Endothelial cell of umbilical vein (primary cell): ENCODE measurements at places on chromosomes 1 and 21. TPM values are rescaled to one million over a fixed set of nuclear protein-coding genes. Genes with fewer than 3 reads are reported as not detected.
A peak's percentile ranks its signal among the peaks of the same experiment; 100 is the strongest.

The INSRR gene
- polyA plus RNA-seq: not detected in 2 replicates

The ST6GALNAC3 gene
- polyA plus RNA-seq: 6.6 and 7.6 TPM in 2 replicates

DNA sequence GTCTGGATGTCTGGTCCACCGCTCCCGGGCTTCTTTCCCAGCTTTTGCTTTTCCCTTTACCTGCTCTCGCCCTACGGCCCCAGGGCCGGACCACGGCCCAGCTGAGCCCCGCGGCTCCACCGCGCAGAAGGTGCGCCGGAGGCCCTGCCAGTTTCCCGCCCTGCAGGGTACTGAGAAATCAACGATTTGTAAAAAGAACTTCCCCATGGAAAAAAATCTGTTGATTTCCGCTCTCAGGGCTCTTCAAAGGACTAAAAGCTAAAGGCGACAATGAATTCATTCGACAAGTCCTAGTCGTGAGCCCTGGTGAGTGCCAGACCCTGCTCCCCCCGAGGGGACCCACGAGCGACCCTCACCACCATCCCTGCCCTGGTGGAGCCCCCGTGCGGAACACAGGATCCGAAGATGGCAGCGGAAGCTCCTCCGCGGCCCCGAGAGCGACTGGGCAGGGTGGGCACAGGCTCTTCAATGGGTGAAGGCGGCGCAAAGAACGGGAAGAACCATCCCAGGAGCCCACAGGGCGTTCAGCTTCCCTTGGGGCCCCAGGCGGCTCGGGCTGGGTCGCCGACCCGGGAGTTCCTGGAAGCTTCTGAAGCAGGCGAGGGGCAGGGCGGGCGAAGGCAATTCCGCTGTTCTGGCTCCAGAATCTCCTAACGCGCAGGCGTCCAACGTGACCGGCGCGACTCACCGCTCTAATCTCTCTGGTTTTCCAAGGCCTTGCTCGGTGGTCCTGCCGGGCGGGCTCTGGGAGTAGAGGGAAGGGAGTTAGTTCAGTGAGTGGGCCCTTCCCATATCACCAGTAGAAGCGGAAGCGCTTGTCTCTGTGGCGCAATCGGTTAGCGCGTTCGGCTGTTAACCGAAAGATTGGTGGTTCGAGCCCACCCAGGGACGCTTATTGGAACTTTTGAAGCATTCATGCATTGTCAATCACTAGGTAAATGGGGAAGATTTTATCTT is 6.6 kb upstream of the RNU1-2 start:
- no peaks in the 10 kb centered on the region for H3K36me3 ChIP-seq
- DNase-seq: peak; percentile 85
- H3K27me3 ChIP-seq: peaks cover 14% of the 10 kb centered on the region
- H3K27ac ChIP-seq: peak overlapping the region; percentile 52
- H3K4me1 ChIP-seq: peaks cover 12% of the 10 kb centered on the region
- H3K4me3 ChIP-seq: peak overlapping the region; percentile 51

GRCh38 chr1:61520401-61520800 is 204.5 kb downstream of the TM2D1 start:
- no peak overlapping the region for H3K27ac ChIP-seq
- no peaks in the 10 kb centered on the region for H3K27me3 ChIP-seq
- H3K36me3 ChIP-seq: no peaks in the 10 kb centered on the region
- no peaks in the 10 kb centered on the region for H3K4me1 ChIP-seq
- no peak for DNase-seq

DNA sequence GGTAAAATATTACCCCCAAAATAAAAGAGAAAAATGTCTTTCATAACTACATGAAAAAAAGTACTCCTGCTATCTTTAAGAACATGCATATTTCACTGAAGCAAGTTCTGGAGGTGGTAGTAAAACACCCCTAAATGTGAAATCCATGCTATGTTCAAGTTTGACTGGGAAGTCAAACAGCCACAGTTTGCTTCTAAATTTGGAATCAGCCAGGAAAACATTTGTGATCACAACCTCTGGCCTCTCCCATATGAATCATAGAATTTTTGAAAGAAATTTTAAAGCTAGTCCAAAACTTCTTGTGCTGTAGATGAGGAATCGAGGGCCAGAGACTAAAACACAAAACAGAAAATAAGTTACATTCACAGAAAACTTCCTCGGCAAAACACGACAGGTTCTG is 6.6 kb downstream of the SORT1 start:
- DNase-seq: peak; percentile 45
- H3K4me1 ChIP-seq: peaks cover 12% of the 10 kb centered on the region

- no peaks in the 10 kb centered on the region for H3K27me3 ChIP-seq
- no peak overlapping the region for H3K4me3 ChIP-seq
- no peaks in the 10 kb centered on the region for H3K36me3 ChIP-seq
- no peak overlapping the region for H3K27ac ChIP-seq
- no peaks in the 10 kb centered on the region for H3K4me1 ChIP-seq
Observed at GRCh38 chr1:117592155-117592554, 13.7 kb upstream of the TENT5C start.

The FMO3 gene
- polyA plus RNA-seq: not detected in 2 replicates

DNA sequence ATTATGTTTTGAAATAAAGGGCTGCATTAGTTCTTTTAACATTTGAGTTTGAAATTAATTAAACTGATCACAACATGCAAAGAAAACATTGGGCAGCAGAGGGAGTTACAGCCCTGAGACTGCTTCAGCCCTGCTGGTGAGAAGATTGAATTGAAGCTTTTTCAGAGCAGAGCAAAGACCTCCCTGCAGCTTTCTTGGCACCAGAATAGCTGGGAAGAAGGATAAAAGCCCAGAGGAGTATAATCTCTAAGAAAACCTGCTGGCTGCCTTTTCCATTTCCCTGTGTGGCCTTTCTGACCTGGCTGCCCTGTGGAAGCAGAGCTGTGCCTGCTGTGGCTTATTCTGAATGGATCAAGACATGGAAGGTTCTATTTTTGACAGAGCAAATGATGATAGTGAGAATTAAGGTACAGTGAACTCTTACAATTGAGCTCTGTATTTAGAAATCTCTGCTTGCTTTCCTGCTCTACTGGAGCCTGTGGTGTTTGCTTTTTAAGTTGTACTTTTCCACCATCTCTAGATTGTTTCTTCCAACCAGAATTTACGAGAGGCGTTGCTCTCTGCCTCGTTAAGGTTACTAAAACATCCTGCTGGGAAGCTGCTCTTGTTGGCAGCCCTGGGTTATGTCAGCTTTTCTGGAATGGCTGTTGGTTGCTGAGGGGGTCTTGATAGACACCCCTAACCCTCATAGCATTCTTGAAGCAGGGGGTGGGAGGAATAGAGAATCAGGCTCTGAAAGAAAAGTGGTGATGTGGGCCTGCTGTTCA is 9.9 kb downstream of the SNRPE start:
- peaks cover 14% of the 10 kb centered on the region for H3K4me1 ChIP-seq
- H3K27ac ChIP-seq: no peak overlapping the region
- H3K4me3 ChIP-seq: no peak overlapping the region
- no peaks in the 10 kb centered on the region for H3K27me3 ChIP-seq

- H3K36me3 ChIP-seq: peaks cover 3% of the 10 kb centered on the region
- H3K27ac ChIP-seq: no peak overlapping the region
- H3K4me1 ChIP-seq: no peaks in the 10 kb centered on the region
- no peak overlapping the region for H3K4me3 ChIP-seq
- H3K27me3 ChIP-seq: no peaks in the 10 kb centered on the region
- no peak for DNase-seq
Observed at GRCh38 chr21:41195311-41195710, 27.4 kb downstream of the BACE2 start.

- H3K27ac ChIP-seq: no peak overlapping the region
- H3K36me3 ChIP-seq: peaks cover 2% of the 10 kb centered on the region
- no peaks in the 10 kb centered on the region for H3K27me3 ChIP-seq
- DNase-seq: no peak
- H3K4me1 ChIP-seq: peaks cover 19% of the 10 kb centered on the region
- H3K4me3 ChIP-seq: no peak overlapping the region
Observed at GRCh38 chr1:202968351-202968750, 1.3 kb upstream of the CYB5R1 start.

GRCh38 chr1:50830621-50831020 is 129.4 kb downstream of the FAF1 start:
- H3K4me3 ChIP-seq: no peak overlapping the region
- H3K27me3 ChIP-seq: no peaks in the 10 kb centered on the region
- DNase-seq: no peak
- H3K4me1 ChIP-seq: no peaks in the 10 kb centered on the region
- no peak overlapping the region for H3K27ac ChIP-seq
- H3K36me3 ChIP-seq: no peaks in the 10 kb centered on the region

The PRAMEF25 gene
- polyA plus RNA-seq: not detected in 2 replicates

GRCh38 chr1:26064553-26064952 is 2.9 kb downstream of the TRIM63 start:
- peaks cover 7% of the 10 kb centered on the region for H3K27me3 ChIP-seq
- no peak overlapping the region for H3K27ac ChIP-seq
- DNase-seq: no peak
- no peak overlapping the region for H3K4me3 ChIP-seq
- H3K36me3 ChIP-seq: no peaks in the 10 kb centered on the region

DNA sequence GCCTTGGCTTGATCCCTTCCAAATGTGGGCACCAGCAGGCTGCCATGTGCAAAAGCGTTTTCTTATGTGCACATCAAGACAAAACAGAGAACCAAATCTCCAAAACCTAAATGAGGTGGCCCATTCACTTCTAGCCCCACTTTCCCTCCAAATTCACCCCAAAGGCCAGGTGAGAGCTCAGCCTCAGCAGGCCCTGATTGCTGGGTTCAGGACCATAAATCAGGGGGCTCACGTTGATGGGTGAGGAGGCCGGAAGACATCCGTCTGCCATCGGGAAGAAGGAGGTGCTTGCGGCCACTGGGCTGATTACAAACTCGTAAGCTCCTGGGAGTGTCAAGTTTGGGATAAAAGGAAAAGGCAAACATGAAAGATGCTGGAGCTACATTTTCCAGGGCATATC is 86.7 kb upstream of the CLDN14 start:
- H3K27ac ChIP-seq: no peak overlapping the region
- peaks cover 39% of the 10 kb centered on the region for H3K27me3 ChIP-seq

DNA sequence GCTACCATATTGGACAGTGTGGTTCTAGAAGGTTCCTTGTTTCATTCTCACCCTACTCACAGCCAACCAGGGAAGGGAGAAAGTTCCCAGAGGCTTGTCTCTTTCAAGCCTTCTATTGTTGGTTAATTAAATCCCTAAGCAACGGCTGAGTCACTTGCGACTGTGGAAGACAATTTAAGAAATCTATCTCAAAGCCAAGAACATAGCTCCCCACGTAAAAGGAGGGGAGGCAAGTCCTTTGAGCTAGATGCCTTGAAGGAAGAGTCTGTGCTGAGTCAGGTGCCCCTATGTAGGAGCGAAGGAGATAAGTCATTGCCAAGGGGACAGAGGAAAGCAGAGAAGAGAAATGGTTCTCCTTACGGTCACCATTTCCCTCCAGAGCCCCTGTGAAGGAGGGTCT is 79.4 kb upstream of the PPP2R5A start:
- H3K27me3 ChIP-seq: no peaks in the 10 kb centered on the region
- H3K4me3 ChIP-seq: no peak overlapping the region
- DNase-seq: no peak
- H3K36me3 ChIP-seq: no peaks in the 10 kb centered on the region
- no peak overlapping the region for H3K27ac ChIP-seq
- peaks cover 8% of the 10 kb centered on the region for H3K4me1 ChIP-seq

GRCh38 chr1:57311006-57311405 is 112.9 kb downstream of the DAB1 start:
- H3K4me1 ChIP-seq: no peaks in the 10 kb centered on the region
- no peaks in the 10 kb centered on the region for H3K27me3 ChIP-seq
- DNase-seq: no peak
- no peak overlapping the region for H3K4me3 ChIP-seq
- no peaks in the 10 kb centered on the region for H3K36me3 ChIP-seq

DNA sequence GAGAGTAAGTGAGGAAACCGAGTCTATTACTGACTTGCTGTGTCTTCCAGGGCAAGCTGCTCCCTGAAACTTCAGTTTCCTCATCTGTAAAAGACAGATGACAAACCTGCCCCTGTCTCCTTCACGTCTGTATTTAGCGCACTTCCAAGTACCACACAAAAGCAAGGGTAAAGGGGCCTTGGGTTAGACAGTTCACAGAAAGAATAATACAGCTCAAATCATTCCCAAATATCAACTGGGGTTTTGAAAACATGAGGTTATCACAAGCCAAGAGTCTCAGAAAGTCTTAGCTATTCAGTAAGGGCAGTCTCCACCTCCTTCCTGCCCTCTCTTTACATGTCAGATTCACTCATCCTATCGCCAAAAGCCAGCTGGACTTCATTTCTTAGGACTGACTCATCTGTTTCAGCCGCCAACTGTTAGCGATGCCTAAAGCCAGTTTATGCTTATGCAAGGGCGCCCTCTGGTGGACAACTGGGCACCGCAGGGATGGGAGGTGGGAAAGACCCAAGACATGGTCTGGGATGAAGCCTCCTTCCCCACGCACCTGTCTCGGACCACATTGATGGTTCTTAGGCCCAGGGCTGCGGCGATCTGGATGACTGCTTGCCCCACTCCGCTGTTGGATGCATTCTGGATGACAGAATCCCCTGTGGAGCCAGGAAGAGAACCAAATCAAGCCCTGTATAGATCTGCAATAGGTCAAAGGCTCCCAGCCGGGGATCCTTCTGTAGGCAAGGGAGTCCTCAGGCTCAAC is 21.1 kb upstream of the SRSF4 start:
- H3K27ac ChIP-seq: peak overlapping the region; percentile 63
- H3K27me3 ChIP-seq: no peaks in the 10 kb centered on the region
- H3K36me3 ChIP-seq: peaks cover 6% of the 10 kb centered on the region
- peak; percentile 96 for DNase-seq
- peaks cover 10% of the 10 kb centered on the region for H3K4me1 ChIP-seq

DNA sequence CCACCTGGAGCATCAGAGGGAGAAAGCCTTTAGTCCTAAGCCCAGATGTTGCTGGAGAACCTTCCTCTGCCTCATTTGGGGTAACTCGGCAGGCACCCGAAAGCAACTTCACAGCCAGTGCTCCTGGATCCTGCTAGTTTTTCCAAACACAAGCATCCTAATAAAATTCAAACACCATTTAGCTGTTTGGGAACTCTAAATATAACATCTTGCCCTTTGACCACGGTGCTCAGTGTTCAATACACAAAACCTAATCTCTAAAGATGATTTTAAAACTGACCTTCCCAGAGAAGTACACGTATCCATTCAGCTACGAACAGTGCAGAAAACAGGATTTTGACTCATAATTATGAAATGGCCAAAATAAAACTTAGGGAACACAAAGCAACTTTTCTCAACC is 40.3 kb downstream of the PROX1 start:
- no peak for DNase-seq
- H3K4me3 ChIP-seq: no peak overlapping the region
- no peaks in the 10 kb centered on the region for H3K4me1 ChIP-seq
- no peaks in the 10 kb centered on the region for H3K36me3 ChIP-seq
